Stimulated activated CD4-positive, alpha-beta T cell treated with anti-CD3 and anti-CD28 coated beads, Interleukin-15, amount 100 ng/mL, for 1 hour (primary cell): ENCODE measurements at places on chromosomes 13 and 19.

DNA sequence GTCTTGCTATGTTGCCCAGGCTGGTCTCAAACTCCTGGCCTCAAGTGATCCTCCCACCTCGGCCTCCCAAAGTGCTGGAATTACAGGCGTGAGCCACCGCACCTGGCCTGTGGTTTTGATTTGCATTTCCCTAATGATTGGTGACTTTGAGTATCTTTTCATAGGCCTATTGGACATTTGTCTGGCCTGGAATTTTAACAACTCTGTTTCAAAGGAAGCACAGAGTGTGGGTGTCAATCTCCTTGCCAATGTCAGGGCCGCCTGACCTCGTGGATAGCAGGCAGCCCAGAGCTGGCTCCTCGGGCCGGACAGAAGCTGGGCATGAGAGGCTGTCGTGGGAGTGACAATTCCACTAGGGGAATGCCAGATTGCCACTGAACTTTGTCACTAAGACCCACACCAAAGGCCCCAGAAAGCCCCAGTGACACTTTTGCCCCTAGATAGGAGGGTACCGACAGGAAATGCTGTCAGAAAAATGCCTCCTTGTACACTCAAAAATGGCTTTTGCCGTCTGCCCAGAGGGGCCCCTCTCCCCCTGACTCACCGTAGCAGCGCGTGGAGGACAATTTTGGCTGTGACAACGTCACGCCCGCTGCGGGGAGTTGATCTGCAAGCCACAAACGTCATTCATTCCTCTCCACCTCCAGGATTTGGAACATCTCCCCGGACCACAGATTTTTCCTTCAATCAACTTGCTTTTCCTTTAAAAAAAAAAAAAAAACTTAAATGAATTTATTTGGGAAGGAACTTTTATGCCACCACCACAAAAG is 11.7 kb upstream of the ADGRE5 start:
- peak; percentile 67 for DNase-seq

DNA sequence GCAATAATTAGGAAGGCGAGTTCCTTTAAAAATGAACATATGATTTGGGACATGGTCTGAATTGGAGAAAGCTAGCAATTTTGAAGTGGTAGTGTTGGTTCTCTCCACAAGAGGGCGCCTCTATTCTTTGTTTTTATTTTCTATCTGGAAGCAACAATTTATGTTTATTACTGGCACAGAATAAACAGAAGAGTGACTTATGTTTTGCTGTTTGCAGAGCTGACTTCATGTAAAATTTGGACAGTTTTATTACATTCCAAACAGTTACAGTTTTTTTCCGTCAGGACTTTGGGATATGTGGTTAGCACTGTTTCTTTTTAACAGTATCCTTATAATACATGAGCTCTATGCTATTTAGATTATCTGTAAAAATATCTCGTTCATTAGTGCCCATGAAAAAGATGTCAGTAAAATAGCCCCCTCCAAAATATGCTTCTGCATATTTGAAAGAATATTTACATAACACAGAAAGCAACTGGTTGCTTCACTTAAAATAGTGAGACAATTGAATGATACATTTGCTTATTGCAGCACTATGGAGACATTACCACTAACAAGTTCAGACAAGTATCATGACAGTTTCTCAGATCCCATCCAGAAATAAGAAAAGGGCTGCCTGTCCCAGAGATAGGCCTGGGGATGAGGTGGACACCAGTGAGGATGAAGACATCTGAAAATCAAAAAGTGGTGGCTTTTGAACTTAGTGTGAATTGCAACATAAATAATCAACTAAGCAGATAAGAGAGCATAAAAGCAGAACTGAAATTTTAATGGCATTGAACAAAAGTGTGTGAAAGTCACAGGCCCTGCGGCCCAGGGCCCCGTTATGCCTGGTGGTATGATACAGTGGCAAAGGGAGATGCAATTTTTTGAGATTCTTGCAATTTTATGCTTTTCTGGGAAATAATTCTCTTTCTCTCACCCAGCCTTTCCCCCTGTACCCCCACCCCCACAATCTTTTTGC is 32.3 kb upstream of the FGF9 start:
- no peak for DNase-seq

- peak; percentile 56 for DNase-seq
Measured at GRCh38 chr19:6632002-6632621, 37.8 kb downstream of the TNFSF14 start.

DNA sequence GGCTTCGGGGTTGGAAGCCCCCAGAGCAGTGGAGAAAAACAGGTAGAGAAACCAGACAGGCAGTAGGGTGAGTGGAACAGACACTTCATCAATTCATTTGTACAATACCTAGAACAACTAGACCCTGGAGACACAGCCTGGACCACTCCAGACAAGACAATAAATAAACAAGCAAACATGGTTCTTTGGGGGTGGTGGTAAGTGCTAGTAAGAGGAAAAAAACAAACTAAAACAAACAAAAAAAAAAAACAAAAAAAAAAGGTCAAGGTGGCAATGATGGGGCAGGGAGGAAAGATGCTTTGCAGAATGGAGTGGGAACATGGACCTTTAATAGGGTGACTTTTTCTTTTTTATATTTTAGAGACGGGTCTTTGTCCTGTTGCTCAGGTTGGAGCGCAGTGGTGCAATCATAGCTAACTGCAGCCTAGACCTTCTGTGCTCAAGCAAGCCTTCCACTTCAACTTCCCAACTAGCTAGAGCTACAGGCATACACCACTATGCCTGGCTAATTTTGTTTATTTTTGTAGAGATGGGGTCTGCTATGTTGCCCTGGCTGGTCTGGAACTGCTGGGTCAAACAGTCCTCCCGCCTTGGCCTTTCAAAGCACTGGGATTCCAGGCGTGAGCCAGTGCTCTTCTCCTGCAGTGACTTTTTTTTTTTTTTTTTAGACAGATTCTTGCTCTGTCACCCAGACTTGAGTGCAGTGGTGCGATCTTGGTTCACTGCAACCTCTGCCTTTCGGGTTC is 3.1 kb downstream of the JUNB start:
- DNase-seq = no peak

- no peak for DNase-seq
Measured at GRCh38 chr13:80510686-80511085, 169.8 kb upstream of the SPRY2 start.

- DNase-seq = no peak
Measured at GRCh38 chr13:27043013-27043412, 128.6 kb downstream of the USP12 start.

GRCh38 chr19:8096071-8096470 is 43.5 kb downstream of the CCL25 start:
- no peak for DNase-seq

GRCh38 chr19:38799104-38799503 is 10.1 kb downstream of the LGALS7B start:
- DNase-seq = no peak

GRCh38 chr13:31767175-31767900 is 28.0 kb downstream of the RXFP2 start:
- no peak for DNase-seq

DNA sequence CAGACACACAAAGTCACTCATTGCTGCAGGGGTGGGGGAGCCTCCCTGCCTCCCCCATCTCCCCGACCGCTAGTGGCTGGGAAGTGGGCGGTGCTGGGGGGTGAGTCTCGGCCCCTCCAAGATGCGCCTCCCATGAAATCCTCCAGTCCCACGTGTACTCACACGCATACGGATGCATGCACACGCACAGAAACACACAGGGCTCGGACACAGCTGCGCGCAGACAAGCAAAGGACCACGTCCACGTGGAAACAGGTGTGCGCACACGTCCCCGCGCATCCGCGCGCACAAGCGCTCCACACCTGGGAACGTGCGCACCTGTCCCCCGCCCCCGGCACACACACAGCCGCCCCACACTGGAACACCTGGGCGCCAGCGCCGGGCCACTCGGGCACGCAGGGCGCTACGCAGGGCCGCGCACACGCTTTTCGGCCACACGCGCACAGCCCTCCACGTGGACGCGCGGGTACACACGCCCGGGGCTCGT is 687 bp downstream of the MATK start:
- DNase-seq = no peak

DNA sequence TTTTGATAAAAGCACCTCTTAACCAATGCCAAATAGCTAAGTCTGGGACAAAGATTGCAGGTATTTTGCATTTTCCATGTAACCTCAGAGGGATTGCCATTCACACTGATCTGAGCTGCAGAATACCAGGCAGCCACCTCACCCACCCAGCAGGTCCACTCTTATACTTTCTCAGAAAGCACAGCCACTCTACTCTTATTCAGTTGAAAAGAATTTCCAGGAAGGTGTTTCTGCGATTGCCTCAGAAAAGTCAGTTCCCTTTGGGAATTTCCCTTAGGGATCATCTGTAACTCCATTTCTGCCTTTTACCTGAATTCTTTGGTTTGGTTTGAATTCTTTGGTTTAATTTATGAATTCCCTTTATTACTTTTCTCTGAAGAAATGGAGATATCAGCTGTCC is 904 bp upstream of the ALOX5AP start:
- DNase-seq = no peak

- no peak for DNase-seq
Measured at GRCh38 chr19:29590278-29590677, 15.8 kb upstream of the POP4 start.

DNA sequence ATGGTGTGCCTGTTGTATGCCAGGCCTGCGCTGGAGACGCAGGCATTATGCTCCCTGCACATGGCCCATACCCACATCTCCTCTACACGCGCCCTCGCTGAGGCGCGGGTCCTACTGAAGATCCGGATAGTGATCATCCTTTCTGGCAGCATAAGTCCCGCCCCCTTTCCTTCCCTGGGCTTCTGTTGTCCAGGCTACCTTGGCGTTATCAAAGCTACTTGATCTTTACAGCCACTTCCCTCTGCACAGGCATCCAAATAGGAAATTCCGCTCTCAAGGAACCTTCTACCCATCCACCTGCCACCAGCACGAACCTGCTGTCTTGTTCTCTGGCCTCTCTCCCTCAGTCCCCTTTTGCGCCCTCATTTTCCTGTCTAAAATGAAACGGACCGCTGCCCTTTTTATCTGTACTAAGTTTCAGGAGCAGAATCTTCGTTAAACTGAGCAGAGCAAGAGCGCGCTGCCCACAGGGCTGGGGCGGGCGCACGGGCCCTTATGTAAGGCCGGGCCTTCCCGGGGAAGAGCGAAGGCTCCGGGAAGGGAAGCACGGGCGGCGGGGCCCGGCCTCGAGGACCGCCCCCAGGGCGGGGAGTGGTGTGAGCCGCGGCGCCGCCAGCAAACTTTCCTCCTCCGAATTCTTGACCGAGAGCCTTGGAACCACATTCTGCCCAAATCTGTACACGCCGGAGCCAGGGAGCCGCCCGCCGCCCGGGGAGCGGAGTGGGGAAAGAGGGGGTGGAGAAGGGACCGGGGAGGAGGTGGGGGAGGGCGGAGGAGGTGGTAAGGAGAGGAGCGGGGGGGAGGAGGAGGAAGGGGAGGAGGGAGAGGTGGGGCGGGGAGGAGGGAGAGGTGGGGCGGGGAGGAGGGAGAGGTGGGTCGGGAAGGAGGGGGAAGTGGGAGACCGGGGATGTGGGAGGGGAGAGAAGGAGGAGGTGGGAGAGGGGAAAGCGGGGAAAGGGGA is 920 bp upstream of the UBE2L5 start:
- DNase-seq = no peak

DNA sequence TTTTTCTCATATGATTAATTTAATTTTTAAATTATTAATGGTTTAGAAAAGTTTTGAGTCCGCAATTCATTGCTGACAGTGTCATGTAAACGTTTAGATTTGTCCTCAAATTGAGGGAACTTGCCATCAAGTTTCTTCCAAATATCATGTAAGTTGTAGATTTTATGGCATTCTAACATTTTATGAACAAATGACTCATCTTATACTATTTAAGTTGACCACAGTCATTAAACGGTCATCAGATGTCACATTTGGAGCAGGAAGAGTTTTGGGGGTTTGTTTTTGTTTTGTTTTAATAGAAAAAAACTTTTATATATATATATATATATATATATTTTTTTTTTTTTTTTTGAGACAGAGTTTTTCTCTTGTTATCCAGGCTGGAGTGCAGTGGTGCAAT is 4.3 kb downstream of the ZNF114 start:
- DNase-seq = no peak

DNA sequence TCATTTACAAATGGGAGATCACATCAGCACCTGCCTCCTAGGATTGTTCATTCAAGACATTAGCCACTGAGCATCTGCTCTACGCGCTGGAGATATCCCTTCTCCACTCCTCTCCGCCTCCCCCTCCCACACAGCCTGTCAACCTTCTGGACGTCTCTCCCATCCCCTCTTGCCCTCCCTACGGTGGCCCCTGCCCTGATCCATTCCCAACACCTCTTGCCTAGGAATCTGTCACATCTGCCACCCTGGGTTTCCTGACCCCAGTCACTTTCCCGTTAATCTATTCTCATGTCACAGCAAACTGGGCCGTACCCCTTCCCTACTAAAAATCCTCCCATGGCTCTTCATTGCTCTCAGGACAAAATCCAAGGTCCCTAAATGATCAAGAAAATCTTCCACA is 10.3 kb downstream of the DYRK1B start:
- DNase-seq = no peak

DNA sequence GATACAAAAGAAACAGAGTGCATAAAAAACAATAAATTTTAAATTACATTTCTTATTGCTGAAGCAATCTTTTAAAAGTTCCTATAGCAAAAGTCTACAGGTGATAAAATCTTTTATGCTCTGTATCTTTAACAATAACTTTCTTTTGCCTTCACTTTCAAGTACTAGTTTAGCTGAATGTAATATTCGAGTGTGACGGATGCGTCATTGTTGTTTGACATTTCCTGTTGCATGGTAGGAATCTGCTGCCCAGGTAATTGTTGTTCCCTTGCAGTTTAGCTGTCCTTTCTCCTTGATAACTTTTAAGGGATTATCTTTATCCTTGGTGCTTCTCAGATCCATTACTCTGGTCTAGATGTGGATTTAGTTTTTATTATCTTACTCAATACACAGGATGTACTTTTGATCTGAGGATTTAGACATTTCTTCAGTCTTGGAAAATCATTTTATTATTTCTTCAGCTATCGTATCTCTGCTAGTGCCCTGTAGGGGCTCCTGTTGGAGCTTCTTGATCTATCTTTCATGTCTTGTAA is 2.1 kb upstream of the CPB2 start:
- no peak for DNase-seq

DNA sequence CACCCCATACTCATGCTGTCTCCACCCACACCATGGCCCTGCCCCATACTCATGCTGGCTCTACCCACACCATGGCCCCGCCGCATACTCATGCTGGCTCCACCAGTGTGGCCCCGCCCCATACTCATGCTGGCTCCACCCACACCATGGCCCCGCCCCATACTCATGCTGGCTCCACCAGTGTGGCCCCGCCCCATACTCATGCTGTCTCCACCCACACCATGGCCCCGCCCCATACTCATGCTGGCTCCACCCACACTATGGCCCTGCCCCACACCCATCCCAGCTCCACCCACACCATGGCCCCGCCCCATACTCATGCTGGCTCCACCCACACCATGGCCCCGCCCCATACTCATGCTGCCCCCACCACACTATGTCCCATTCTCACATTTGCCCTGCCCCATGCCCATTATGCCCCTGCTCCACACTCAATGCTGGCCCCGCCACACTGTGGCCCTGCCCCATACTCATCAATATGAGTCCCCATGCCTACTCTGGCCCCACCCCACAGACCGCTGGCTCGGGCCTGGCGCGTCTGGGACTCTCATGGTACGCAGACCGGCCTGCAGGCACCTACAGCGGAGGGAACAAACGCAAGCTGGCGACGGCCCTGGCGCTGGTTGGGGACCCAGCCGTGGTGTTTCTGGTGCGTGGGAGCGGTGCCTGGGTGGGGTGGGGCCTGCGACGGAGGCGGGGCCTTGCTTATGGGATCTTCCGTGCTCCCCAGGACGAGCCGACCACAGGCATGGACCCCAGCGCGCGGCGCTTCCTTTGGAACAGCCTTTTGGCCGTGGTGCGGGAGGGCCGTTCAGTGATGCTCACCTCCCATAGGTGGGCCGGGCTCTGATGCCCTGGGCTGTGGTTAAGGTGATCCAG is 3.7 kb upstream of the ARHGAP45 start:
- DNase-seq = peak; percentile 43
